GM13976 (cell line): ENCODE measurements at places on chromosomes 6 and 20.

DNA sequence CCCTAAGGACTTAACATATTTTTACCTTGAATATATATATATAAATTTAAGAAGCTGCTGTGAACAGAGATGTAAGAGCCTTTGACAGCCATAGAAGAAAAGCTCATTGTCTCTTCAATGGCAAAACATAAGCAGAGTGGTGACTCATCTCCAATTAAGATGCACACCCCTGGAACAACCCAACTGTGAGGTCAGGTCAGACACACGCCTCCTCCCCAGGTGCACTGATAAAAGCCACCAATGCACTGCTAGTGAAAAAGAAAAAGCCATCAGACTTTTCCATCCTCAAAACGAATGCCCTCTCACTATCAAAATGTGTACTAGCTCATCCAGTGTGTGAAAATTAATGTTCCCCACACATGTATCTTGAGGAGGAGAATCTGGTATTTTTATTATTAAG, 100.1 kb downstream of the SMLR1 start:
- no peak for DNase-seq

DNA sequence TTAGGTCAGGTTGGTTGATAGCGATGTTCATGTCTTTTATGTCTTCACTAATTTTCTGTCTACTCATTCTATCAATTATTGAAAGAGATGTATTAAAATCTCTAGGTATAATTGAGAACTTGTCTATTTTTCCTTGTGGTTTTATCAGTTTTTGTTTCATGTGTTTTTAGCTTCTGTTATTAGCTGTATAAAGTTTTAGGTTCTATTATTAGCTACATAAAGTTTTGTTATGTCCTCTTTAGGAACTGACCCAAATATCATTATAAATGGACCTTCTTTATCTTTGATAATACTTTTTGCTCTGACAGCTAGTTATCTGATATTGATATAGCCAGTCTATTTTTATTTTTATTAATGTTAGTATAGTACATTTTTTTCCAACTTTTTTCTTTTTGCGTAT, 92.4 kb upstream of the TMEM170B start:
- DNase-seq: no peak

DNA sequence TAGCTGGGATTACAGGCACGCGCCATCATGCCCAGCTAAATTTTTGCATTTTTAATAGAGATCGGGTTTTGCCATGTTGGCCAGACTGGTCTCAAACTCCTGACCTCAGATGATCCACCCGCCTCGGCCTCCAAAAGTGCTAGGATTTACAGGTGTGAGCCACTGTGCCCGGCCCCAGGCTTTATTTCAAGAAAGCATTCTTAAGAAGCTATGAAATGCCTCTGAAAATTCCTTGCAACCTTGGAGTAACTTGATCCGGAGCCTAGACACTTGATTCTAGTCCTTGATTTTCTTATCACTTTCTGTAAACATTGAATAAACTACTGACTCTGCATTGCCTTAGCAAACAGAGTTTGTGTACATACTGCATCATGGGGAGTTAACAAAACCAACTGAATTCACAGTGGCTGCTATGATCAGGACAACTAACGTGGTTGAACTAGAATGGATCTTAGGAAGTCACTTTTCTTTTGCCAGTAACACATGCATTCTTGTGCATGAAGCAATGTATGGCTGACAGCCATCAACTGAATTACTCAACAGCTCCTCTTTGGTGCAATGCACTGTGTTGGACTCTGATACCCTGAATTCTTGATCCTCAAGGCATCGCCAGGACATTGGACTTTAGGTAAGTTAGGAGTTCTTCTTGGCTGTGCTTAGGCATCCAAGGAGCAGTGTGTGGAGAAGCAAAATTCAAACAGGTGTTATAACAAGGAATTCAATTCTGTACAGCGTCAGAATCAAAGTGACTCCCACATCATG, 102.8 kb upstream of the TMEM170B start:
- no peak for DNase-seq

DNA sequence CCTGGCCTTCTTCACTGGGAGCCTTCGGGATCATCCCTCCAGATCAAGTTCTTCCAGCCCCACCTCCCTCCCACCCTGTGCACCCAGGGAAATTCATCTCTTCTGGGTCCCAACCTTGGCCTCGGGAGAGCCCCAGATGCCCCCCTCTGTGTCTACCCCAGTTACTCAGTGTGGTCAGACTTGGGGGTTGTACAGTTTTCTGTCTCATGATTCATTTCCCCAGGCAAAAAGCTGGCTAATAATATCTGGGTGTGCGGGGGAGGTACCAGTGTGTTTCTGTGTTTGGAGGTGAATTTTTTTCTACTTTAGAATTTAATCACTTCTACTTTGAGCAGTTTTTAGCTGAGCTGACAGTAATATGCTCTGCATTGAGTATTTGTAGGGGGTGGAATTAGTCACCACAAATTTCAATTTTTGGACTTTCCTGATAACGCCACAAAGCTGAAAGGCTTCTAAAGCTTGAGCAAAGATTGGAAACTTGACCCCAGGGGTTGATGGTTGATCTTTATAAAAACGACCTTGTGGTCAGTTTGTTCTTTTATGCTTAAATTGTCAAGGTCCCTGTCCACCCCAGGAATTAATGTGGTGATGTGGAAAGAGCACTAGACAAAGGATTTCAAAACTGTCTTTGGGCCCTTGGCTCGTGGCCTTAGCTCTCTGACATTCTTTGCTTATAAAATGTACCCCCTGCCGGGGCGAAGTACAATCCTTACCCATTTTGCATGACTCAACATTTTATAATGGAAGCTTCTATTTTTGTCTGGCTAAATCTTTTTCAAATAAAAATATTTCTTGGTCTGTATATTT, 284.7 kb upstream of the TAB2 start:
- DNase-seq: peak; percentile 83

GRCh38 chr6:79239536-79240168, 5.2 kb upstream of the HMGN3 start:
- peak; percentile 16 for DNase-seq

DNA sequence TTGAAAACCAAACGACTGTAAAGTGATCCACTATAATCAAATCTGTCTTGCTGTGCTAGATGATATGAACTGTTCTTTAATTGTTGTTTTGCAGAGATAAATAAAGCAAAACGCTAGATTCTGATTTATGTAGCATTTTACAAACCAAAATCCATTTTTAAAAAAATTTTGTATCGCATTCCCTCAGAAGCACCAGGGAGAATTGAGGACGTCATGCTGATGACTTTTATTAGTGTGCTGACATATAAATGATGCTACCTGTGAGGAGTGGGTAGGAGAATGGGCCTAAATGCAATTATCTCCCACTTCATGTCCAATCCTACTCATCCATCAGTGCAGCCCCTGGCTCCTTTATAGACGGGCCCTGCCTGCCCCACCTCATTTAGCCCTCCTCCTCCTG, 282.4 kb downstream of the PACRG start:
- DNase-seq: no peak

GRCh38 chr6:1611322-1611571, 1.5 kb downstream of the FOXC1 start:
- no peak for DNase-seq

DNA sequence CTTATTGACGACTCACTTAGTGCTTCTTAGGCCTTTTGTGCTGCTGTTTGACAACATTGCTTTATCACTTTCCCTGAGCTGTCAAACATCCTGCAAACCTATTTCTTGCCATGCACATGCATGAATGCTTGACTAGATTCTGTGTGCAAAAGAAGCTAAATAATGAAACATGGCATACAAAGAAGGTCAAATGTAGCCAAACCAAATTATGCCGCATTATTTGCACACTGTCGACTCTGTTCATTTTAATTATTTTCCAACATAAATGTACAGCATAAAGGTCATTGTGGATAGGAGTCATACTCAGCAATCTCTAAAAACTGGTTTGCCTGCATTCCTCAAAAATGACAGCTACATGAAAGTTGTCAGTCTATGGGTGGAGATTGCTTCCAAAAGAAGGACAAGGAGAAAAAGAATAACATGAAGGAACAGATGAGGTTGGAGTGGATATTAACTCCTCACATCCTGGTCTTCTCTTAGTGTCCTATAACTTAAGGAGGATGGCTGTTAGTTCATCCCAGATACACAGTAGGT, 123.1 kb upstream of the STXBP5 start:
- no peak for DNase-seq

- no peak for DNase-seq
These were observed 88.2 kb upstream of the ATXN1 start for GRCh38 chr6:16849280-16849987.

- no peak for DNase-seq
These were observed 275.8 kb upstream of the RUNX2 start for GRCh38 chr6:45052325-45052724.

DNA sequence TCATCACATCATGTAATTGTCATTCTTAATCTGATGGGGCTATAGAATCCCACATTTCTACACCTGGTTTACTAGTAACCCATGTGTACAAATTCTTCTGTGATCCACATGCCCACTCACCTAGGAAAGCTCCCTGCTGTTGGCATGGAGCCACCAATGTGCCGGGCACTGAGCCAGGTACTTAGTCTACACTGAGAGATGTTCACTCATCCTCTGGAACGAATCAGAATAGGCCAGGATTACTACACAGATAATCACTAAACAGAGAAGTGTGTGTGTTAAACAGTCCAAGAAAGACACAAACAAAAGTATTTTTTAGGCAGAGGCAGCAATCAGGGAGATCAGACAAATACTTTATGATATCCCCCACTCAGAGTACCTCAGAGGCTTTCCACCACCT, 193.2 kb upstream of the VGLL2 start:
- no peak for DNase-seq

DNA sequence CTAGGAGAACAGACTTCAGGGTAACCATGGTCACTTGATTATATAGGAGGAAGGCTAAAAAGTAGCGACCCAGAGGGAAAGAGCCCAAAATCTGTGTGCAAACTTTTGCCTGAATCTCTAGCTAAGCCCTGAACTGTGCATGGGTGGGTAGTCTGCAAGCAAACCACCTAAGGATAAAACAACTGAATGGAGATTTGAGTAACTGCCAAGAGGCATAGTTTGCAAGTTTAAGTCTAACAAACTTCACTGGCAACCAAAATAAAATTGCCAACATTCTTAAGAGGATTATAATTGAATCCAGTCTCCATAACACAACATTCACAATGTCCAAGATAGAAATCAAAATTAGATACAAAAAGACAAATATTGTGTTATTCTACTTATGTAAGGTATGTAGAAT, 192.0 kb upstream of the PLN start:
- DNase-seq: no peak

GRCh38 chr6:35706468-35706867, 17.8 kb upstream of the FKBP5 start:
- DNase-seq: no peak

- peak; percentile 86 for DNase-seq
These were observed 92.4 kb downstream of the PRND start for GRCh38 chr20:4813863-4814695.

GRCh38 chr6:164229716-164230115, 815.2 kb downstream of the QKI start:
- no peak for DNase-seq

- no peak for DNase-seq
These were observed 43.5 kb downstream of the KIF6 start for GRCh38 chr6:39681674-39682121.

- DNase-seq: peak; percentile 58
These were observed 434 bp downstream of the ZKSCAN4 start for GRCh38 chr6:28251661-28252008.
